Activated T-helper 1 cell treated with anti-CD3 and anti-CD28 coated beads, Interleukin-12 subunit alpha, Interleukin-12 subunit beta, Interleukin-2, Interleukin-4 antibody, amounts not matched to agents 30 ng/mL and 10 ng/mL and 1 ng/mL, durations not matched to agents 14 hours and 24 hours and 36 hours (primary cell): ENCODE measurements at places on chromosomes 6 and 20. TPM values are rescaled to one million over a fixed set of nuclear protein-coding genes. Genes with fewer than 3 reads are reported as not detected.

The PTCRA gene
- not detected in 2 replicates for total RNA-seq

The OTOR gene
- total RNA-seq, result not detected in 2 replicates

The GPX5 gene
- total RNA-seq, result not detected in 2 replicates

The SMOC2 gene
- total RNA-seq, result not detected in 2 replicates

The PRL gene
- not detected in 2 replicates for total RNA-seq

The RAB44 gene
- total RNA-seq, result 0.05 and 0.10 TPM in 2 replicates

The DEFB124 gene
- not detected in 2 replicates for total RNA-seq

The PLEKHG1 gene
- 0.27 and 0.80 TPM in 2 replicates for total RNA-seq

The CDC25B gene
- total RNA-seq, result 71.7 and 76.2 TPM in 2 replicates

The TM9SF4 gene
- total RNA-seq, result 49.5 and 49.6 TPM in 2 replicates

The SNAP91 gene
- not detected in 2 replicates for total RNA-seq

The TMEM217 gene
- total RNA-seq, result 7.7 and 9.9 TPM in 2 replicates

The HLA-DRA gene
- total RNA-seq, result 39.3 and 40.1 TPM in 2 replicates

The GMDS gene
- 44.5 and 53.4 TPM in 2 replicates for total RNA-seq

The ENPP5 gene
- total RNA-seq, result not detected in 2 replicates

The FAM217B gene
- 33.9 and 35.6 TPM in 2 replicates for total RNA-seq

The FAM184A gene
- total RNA-seq, result 9.0 and 9.4 TPM in 2 replicates

The SLC4A11 gene
- total RNA-seq, result 3.2 and 3.3 TPM in 2 replicates

The SUMO4 gene
- 11.6 and 12.0 TPM in 2 replicates for total RNA-seq

The TGM3 gene
- not detected in 2 replicates for total RNA-seq

The GNAS-AS1 gene
- 1.4 and 1.7 TPM in 2 replicates for total RNA-seq

The ANGPT4 gene
- not detected in 2 replicates for total RNA-seq

The CDH4 gene
- total RNA-seq, result not detected in 2 replicates

The TSBP1 gene
- total RNA-seq, result not detected in 2 replicates

The CRISP3 gene
- not detected in 2 replicates for total RNA-seq

The BTBD3 gene
- total RNA-seq, result 16.5 and 17.3 TPM in 2 replicates

The PSORS1C2 gene
- total RNA-seq, result not detected in 2 replicates

The ESR1 gene
- total RNA-seq, result 0.34 and 0.78 TPM in 2 replicates

The CCN2 gene
- not detected in 2 replicates for total RNA-seq
